ENCODE measurements at places on chromosomes 1 and 21. TPM values are rescaled to one million over a fixed set of nuclear protein-coding genes. Genes with fewer than 3 reads are reported as not detected.

GRCh38 chr1:41222496-41222895 lies 19.6 kb downstream of the SCMH1 start:
- no peak for DNase-seq

The C1orf198 gene
- total RNA-seq: 42.9 TPM

GRCh38 chr1:153663211-153663610 lies 4.7 kb downstream of the SNAPIN start:
- DNase-seq: no peak

The TNFRSF9 gene
- total RNA-seq: 2.2 TPM

DNA sequence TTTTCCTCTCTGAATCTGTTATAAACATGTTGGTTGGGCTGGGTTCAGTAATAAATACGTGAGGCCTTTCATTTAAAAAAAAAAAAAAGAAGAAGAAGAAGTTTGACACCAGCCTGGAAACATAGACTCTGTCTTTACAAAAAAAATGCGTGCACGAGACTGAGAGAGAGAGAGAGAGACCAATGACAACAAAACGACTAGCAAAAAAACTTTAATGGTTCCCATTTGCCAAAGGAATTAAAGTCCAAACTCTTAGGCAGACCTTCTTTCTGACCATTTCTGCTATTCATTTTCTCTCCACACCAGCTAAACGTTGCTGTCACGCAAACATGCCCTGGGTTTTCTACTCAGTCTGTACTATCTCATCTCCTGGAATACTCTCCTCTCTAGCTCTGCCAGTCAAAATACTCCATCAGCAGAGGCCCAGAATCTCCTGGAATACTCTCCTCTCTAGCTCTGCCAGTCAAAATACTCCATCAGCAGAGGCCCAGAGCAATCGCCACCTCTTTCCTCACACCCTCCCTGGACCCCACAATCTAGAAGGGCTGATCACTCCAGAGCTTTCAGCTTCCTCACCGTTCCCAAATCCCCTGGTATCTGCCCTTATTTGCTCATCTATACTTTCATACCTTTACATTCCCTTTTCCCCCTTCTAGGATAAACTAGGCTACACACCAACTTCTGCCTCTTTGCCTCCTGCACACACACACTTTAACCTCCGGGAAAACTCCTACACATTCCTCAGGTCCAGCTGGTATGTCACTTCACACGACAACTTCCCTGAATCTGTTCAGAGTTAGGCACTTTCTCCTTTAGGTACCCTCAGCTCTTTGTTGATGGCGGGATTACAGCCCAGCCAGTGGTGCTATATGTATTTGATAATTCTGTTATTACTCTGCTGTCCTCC lies 100.0 kb downstream of the CDC7 start:
- no peak for DNase-seq

The NGF gene
- total RNA-seq: 2.8 TPM

The ESRRG gene
- total RNA-seq: 0.02 TPM

DNA sequence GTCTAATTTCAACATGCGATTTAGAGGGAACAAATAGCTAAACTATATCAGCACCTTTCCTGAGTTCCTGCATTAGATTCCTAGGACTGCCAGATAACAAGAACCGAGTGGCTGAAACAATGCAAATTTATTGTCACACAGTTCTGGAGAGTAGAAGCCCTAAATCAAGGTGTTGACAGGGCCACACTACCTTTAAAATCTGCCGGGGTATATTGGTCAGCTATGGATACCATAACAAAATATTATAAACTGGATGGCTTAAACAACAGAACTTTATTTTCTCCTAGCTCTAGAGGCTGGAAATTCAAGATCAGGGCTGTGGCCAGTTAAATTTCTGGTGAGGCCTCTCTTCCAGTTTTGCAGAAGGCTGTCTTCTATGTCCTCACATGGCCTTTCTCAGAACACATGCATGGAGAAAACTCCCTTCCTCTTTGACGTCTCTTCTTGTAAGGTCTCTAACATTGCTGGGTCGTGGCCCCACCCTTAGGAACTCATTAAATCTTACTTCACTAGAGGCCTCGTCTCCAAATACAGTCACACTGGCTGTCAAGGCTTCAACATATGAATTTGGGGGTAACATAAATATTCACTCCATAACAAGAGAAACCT lies 144.3 kb downstream of the FCRL5 start:
- no peak for DNase-seq

The SLC45A3 gene
- 13.0 TPM for total RNA-seq

- DNase-seq: peak; percentile 5
These were observed 9.6 kb downstream of the FCRL5 start for GRCh38 chr1:157542676-157543075.

DNA sequence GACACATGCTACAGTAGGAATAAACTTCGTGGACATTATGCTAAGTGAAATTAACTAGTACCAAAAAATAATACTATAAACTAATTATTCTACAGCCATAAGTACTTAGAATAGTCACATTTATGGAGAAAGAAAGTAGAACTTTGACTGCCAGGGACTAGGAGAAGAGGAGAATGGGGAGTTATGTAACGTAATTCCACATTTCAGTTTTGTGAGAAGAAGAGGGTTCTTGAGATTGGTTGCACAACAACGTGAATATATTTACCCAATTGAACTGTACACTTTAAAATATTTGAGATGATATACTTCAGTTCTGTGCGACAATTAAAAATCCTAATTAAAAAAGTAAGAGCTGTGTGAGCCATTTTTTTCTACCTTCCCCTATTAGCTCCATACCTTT lies 1412.9 kb downstream of the PLA2G4A start:
- DNase-seq: no peak

DNA sequence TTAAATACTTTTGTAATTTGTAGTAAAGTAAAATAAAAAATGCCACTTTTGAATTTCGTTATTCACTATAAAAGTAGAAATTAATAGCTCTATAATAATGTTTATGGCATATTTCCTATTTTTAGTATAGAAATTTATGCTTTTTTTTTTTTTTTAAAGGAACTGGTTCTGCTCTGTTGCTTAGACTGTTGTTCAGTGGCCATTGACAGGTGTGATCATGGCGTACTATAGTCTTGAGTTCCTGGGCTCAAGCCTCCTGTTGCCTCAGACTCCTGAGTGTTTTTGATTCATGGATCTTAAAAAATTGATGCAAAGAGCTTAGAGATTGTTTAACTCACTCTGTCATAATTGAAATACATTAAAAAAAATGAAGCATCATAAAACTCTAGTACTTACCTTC lies 53.6 kb downstream of the RPS6KC1 start:
- DNase-seq: no peak

GRCh38 chr1:24737368-24738117 lies 7.7 kb upstream of the CLIC4 start:
- no peak for DNase-seq

The GJA5 gene
- total RNA-seq: not detected

The KRTAP21-2 gene
- total RNA-seq: not detected

GRCh38 chr1:101130673-101131072 lies 105.1 kb upstream of the DPH5 start:
- DNase-seq: peak; percentile 82

The SUSD4 gene
- 0.05 TPM for total RNA-seq

- no peak for DNase-seq
These were observed 12.0 kb upstream of the RHBG start for GRCh38 chr1:156356875-156357534.

DNA sequence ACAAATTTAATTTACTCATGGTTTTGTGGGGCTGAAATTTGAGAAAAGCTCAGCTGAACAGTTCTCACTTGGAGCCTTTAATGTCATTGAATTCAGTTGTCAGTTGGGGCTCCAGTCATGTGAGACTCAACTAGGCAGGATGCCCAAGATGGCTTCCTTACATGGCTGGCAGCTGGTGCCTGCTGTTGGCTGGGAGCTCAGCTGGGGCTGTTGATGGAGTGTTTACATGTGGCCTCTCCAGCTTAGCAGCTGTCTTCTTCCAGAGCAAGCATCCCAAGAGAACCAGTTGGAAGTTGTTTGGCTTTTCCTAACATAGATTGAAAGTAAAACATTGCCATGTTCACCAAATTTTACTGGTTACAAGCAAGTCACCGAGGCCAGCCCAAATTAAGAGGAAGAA lies 81.8 kb upstream of the KCNA3 start:
- no peak for DNase-seq

GRCh38 chr21:25551569-25551968 lies 55.7 kb downstream of the MRPL39 start:
- no peak for DNase-seq

The MCOLN3 gene
- 19.3 TPM for total RNA-seq

GRCh38 chr1:8113262-8114220 lies 87.4 kb upstream of the ERRFI1 start:
- DNase-seq: no peak

GRCh38 chr1:1204425-1204920 lies 1.9 kb downstream of the TNFRSF18 start:
- DNase-seq: no peak

GRCh38 chr1:246301553-246302250 lies 205.4 kb downstream of the SMYD3 start:
- no peak for DNase-seq

- DNase-seq: no peak
These were observed 48.7 kb downstream of the ZNF326 start for GRCh38 chr1:90043586-90043985.

DNA sequence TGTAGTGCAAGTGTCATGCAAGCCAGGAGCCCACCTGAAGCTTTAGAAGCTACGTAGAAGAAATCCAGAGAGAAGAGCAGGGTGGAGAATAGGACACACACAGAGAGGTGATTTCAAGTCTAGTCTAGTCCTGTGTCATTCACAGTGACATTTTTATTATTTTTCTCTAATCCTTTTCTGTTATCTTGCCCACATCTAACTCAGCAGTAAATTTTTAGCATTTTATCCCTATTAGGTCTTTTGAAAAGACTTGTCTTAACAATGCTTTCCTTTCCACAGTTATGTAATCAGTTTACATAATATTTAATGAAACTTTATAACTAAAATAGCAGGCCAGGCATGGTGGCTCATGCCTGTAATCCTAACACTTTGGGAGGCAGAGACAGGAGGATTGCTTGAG lies 198.6 kb downstream of the ADGRL2 start:
- no peak for DNase-seq

The AGT gene
- total RNA-seq: 15.2 TPM

- DNase-seq: no peak
These were observed 59.8 kb downstream of the CAPN9 start for GRCh38 chr1:230807029-230807428.

The AVPR1B gene
- total RNA-seq: not detected

The HES3 gene
- total RNA-seq: not detected

The WDR64 gene
- not detected for total RNA-seq

The TACSTD2 gene
- total RNA-seq: not detected

The CD52 gene
- total RNA-seq: not detected

DNA sequence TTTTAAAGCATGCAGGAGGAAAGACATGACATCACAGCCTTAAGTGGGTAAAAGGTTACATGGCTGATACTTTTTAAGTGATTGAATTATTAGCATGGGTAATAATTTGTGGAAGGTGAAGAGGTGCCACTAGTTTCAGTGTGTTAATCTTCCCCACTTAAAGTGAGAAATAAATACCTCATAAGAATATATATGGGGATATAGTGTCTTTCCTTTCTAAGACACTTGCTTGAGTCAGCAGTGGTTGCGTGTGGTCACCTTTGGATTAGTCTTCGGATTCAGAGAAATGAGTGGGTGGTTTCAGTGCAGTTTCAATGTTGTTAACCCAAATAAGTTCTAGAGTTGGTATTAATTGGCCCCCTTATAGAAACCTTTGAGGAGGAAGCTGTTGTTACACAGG lies 94.1 kb downstream of the ADGRL2 start:
- DNase-seq: no peak

DNA sequence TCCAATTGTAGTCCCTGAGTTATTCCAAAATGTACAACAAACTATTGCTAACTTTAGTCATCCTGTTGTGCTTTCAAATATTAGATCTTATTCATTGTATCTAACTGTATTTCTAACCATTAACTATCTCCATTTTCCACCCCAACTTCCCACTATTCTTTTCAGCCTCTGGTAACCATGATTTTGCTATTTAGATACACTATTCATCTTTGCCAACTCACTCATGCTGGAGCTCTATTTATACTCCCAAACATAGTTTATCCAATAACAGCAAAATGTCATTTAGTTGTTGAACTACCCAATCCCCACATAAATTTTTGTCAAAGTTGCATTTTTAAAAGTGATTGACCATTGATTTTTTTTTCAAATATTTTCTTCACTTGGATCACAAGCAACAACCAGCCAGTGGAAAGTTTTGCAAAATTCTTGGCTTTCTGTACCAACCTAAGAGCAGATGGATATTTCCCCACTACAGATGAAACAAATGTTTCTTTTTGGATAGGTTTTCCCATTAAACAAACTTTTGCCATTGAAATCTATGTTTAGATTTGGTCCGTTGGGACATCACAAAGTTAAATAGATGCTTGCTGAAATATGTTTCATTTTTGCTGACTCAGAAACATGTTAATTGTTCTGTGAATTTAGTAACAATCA lies 866.0 kb downstream of the LTN1 start:
- DNase-seq: no peak

- DNase-seq: no peak
These were observed 22.2 kb downstream of the MPZ start for GRCh38 chr1:161287482-161288054.

- no peak for DNase-seq
These were observed 73.6 kb downstream of the SUSD4 start for GRCh38 chr1:223290397-223290796.

The ESPN gene
- 4.0 TPM for total RNA-seq

DNA sequence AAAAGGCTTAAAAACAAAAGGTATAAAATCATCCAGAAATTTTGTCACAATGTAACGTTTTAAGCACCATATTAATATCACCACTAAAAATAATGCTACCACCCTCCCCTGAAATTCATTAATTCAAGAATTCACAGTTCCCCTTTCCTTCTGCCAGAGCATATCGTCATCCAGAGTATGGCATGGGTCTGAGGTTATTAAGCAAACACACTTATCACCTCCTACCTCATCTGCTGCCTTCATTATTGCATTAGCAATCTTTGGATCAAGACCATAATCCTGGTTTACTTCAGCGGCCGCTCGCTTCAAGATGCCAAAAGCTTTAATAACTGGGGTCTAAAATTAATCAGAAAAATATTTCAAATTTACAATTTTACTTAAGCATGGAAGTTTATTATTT lies 6.2 kb downstream of the FH start:
- DNase-seq: no peak

DNA sequence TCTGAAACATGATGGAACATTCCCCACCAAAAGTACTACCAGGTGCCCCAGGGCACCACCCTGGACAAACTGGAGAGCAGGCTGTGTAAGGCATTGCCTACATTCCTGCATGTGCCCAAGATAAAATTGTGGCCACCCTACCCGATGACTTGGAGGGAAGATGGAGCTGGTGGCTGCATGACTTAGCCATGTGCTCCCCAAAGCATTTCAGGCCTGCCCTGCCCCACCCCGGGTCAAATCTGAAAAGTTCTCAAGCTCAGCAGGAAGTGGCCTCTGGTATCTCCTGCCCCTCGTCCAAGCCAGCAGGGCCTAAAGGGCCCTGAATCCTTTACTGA lies 8.5 kb downstream of the CD2 start:
- no peak for DNase-seq
